ENCODE measurements at places on chromosomes 13 and 19.

DNA sequence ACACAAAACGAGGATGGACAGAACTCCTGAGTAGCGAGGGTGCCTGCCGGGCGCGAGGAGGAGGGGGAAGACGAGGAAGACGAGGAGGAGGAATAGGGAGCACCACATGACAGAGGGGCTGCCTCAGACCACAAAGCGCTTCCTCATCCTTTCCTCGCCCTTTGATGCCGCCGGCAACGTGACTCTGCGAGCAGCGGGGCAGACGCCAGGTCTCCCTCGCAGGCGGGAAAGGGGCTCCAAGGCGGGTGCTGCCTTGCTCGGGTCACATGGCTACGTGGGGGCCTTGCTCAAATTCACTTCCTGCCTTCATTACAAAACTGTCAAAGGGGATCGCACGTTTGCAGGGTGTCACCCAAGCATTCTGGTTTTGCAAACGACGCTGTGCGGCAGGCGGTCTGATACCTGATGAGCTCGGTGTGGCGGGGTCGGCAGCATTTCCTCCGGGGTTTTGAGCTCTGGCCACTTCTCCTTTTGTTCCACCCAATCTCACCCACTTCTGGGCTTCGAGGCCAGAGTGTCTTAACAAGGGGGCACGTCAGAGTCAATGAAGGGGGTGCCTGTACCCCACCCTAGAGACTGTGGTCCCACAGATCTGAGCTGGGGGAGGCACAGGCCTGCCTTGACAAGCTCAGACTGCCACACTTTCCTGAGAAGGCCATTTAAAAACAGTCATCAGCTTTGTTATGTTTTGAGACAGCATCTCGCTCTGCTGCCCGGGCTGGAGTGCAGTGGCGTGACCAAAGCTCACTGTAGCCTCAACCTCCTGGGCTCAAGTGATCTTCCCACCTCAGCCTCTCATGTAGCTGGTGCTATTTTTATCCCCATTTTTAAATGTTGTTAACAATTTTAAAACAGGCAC lies 14.9 kb downstream of the MAP2K2 start:
- peak; percentile 95 for DNase-seq

DNA sequence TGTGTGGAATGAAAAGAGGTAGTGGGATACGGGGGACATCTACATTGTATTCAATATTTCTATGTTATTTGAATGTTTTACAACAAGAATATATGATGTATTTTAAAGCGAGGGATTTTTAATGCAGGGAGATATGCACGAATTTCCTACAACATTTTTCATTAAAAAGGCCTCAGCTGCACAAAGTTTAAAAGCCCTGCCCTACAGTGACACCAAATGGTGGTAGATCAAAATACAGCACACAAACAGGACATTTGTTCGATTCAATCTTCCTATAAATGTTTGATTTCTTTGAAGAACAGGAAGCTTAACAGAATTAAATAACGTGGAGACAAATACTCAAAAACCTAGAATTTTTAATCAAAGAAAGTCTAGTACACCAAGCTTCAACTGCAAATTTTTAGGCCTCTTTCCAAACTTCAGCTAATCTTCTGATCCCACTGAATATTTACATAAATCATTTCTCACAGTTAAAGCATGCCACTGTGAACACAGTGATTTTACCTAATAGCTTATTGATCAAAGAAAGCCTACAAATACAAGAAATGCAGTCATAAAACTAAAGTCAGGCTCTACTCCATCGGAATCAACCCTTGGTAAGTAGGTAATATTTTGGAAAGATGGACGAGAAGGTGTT lies 257.2 kb downstream of the DIAPH3 start:
- peak; percentile 9 for DNase-seq

DNA sequence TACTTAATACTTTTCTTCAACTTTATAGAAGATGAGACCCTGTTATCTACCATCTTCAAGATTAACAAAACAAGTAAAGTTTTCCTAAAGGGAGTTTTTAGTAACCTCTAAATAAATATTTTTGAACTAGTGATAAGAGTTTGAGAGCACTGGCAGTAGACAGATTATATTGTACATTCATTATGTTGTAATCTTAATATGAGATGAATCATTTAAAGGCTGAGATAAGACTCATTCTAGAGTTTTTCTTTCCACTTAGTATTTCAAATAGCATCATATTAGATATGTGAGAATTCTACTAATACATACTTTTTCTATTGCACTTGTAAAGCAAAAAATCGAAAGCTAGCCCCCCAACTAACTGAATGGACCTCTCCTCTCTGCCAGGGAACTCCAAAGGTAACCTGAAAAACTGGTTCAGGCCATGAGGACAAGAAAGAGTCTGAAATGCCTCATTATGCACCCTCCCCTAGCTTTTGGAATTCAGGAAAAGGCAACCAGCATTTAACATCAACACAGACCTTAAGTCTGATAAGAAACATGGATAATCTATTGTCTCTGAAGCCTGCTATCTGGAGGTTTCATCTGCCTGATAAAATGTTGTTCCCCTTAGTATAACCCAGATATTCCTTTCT lies 875.4 kb upstream of the SLC10A2 start:
- DNase-seq, result no peak

- no peak for DNase-seq
These were observed 129.2 kb downstream of the TBC1D4 start for GRCh38 chr13:75352641-75353327.

DNA sequence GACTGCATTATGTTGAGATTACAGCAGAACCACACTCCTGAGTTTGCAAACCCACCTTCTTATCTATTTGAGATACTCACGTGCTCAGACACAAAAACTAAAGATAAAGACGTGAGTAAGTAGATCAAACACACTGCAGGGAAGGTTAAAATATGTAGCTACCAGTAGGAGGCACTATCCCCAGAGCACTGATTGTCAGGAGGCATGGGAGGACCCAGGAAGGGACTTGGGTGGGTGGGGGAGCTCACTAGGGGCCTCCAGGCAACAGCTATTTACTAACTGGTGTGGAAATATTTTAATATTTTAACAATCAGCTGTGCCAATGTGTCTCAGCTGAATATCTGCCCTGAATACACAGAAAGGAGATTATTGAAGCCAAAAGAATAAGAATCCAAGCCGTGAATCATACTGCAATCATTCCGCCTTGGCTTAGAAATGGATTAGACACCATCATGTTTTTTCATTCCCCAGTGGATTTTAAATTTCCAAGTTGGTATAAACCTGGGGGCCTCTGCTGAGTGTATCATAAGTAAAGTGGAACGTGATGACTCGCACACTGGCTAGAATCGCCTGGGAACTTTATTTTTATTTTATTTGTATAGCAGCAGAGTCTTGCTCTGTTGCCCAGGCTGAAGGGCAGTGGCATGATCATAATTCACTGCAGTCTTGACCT lies 73.2 kb upstream of the CACNA1A start:
- DNase-seq, result no peak

GRCh38 chr13:113029487-113030258 lies 60.7 kb downstream of the MCF2L start:
- DNase-seq, result no peak

DNA sequence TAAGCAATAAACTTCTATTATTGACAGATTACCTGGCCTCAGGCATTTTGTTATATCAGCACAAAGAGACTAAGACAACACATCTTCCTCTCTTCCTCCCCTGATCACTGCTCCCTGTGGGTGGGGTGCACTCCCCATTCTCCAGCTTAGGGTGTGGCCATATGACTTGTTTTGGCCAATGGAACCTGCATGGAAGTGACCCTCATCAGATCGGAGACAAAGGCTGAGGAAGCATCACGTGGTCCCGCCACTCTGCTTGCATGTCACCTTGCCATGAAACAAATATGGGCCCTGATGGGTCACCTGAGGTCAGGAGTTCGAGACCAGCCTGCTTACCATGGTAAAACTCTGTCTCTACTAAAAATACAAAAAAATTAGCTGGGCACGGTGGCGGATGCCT lies 13.7 kb upstream of the CCL25 start:
- no peak for DNase-seq

- DNase-seq, result no peak
These were observed 68.2 kb downstream of the OXGR1 start for GRCh38 chr13:96925916-96926628.
